ENCODE measurements at places on chromosomes 1 and 21. TPM values are rescaled to one million over a fixed set of nuclear protein-coding genes. Genes with fewer than 3 reads are reported as not detected.

DNAJC28 gene
- 5.7 TPM for total RNA-seq

TSPEAR gene
- total RNA-seq = 0.51 TPM

ANKRD35 gene
- total RNA-seq = 1.1 TPM

FAM72D gene
- 0.32 TPM for total RNA-seq

KRTAP11-1 gene
- total RNA-seq = not detected

KLHDC9 gene
- 4.7 TPM for total RNA-seq

WDR64 gene
- not detected for total RNA-seq

IGSF9 gene
- 0.30 TPM for total RNA-seq

PADI1 gene
- not detected for total RNA-seq

COL16A1 gene
- 10.9 TPM for total RNA-seq

ZBTB8OS gene
- total RNA-seq = 34.4 TPM

OR2L2 gene
- not detected for total RNA-seq

OR2AJ1 gene
- not detected for total RNA-seq

PIK3R3 gene
- total RNA-seq = 26.9 TPM

RCC2 gene
- 11.3 TPM for total RNA-seq

CD53 gene
- 12.3 TPM for total RNA-seq

SPOCD1 gene
- total RNA-seq = not detected

OR2T33 gene
- not detected for total RNA-seq

IL22RA1 gene
- total RNA-seq = 0.16 TPM

AMIGO1 gene
- total RNA-seq = 19.3 TPM

OR6N1 gene
- not detected for total RNA-seq

GUCA2B gene
- total RNA-seq = not detected

ANXA9 gene
- not detected for total RNA-seq

NTNG1 gene
- 0.46 TPM for total RNA-seq

CLCA1 gene
- total RNA-seq = not detected

FBXO28 gene
- 18.6 TPM for total RNA-seq

DENND2C gene
- 2.6 TPM for total RNA-seq

CDC42SE1 gene
- total RNA-seq = 24.3 TPM
